Fibroblast of mammary gland (primary cell): ENCODE measurements at places on chromosomes 16 and 17.

GRCh38 chr17:79374807-79375206 lies 236.0 kb downstream of the RBFOX3 start:
- no peak for DNase-seq

GRCh38 chr17:64679710-64680216 lies 17.7 kb upstream of the SMURF2 start:
- peak; percentile 98 for DNase-seq

DNA sequence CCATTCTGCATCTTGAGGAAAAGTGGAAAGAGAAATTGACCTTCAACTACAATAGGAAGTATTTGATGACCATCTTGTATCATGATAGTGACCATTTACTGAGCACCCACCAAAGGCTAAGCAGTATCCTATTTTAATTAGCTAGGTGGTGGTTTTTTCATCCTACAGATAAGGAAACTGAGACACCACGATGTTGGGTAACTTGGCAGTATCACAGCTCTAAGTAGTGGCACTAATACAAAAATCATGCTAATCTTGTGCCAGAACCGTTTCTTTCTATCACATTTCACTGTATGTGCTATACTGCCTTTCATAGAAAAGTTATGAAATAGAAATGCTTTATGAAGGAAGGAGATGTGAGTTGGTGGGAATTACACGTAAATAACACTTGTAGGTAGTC lies 2.3 kb downstream of the EVI2B start:
- DNase-seq: no peak

DNA sequence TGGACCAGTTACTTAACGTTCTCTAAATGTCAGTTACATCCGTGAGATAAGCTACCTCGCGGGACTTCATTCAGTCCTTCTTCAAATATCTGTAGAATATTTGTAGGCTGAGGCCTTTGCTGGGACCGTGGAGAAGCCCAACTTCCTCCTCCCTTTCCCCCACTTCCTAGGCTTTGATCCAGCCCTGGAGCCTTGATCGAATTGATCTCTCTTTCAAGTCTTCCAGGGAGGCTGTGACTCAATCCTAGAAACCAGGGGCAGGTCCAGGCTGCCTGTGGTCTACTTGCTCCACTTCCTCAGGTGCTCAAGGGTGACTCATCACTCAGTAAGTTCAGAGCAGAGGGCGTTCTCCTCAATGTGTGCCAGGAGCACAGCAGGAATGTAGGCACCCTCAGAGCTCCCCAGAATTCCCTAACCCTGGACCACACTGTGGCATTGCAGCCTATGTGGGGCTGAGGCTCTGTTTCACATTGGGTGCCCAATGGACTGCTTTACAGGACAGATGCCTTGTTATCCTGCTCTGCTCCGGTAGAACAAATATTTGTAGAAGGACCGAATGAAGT lies 11.2 kb upstream of the CEP20 start:
- DNase-seq: peak; percentile 91

DNA sequence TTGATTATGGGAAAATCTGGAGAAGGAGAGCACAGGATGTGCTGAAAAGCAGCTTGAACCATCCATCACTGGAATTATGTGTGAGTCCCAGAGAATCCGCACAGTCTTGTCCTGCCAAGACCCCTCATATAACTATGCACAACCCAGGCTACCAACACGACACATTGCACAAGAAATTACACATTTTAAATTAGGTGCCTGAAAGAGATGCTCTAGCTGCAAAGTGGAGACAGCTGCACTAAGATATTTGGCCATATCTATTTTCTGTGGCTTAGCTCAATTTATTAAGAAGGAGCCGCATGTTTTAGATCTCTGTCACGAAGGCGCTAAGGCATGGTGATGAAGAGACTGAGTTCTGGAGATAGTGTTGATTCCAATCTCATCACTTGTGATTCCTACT lies 1308.4 kb downstream of the CDH8 start:
- DNase-seq: no peak

GRCh38 chr17:80793851-80794267 lies 197.8 kb upstream of the CHMP6 start:
- DNase-seq: peak; percentile 67
